Smooth muscle cell of the brain vasculature (primary cell): ENCODE measurements at places on chromosomes 6 and 20.

- peak; percentile 43 for DNase-seq
Measured at GRCh38 chr6:149855040-149855654, 9.0 kb downstream of the LRP11 start.

- no peak for DNase-seq
Measured at GRCh38 chr20:40948465-40949267, 80.0 kb upstream of the TOP1 start.

- no peak for DNase-seq
Measured at GRCh38 chr6:100217225-100218012, 223.4 kb upstream of the MCHR2 start.

DNA sequence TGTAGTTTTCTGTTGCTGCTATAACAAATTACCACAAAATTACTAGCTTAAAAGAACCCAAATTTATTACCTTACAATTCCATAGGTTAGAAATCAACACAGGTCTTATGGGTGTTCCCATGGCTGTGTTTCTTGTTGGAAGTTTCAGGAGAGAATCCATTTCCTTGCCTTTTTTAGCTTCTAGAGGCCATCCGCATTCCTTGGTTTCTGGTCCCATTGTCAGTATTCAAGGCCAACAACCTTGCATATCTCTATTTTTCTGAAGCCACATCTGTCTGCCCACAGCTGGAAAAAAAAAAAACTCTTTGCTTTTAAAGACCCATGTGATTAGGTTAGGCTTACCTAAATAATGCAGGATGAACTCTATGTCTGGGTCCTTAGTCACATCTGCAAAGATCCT, 129.7 kb upstream of the SAMD5 start:
- no peak for DNase-seq

GRCh38 chr6:151445482-151445881, 6.4 kb downstream of the RMND1 start:
- no peak for DNase-seq

DNA sequence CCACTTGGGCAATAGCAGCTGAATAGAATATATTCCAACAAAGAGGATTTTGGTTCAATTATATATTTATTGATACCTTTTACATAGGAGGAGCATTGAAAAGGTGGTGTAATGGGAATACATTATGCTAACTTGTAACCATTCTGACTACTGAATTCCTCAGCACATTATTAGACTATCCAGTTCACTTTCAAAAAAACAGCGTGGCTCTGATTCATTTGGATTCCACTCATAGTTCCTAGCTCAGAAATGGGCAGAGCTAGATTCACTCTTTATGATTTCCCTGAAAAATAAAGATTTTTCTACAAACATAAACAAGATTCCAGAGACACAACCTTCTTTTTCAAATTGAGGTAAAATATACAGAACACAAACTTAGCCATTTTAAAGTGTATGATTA, 9.2 kb upstream of the TRERF1 start:
- DNase-seq, result no peak

DNA sequence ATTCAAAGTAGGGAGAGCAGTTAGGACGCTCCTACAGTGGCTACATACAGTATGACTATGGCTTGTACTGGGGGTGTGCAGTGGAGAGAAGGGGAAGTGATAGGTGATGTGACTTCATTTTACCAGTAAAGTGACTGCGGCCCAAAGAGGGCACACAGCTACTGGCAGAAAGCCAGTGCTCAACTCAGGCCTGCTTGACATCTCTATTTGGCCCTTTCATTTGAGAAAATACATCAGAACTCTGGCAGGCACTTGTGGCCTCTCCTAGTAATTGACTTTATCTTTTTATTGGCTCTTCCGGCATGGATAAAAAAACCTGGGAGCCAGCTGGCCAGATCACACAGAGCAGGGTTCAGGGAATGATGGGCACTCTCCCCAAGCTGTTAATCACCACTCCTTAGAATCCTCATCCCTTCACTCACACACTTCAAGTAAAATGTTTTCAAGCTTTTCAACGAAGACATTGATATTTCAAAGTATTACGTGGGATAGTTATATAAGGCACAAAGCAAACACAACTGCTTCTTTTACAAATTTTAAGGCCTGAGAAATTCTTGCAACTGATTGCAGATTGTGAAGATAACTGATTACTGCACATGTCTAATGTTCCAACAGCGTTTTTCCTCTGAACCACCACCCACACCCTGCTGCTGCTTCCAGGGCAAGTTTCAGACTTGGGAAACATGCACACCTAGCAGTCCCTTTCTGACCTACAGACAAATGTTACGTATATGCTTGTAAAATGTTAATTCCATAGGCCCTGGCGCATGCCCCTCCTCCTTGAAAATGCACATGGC, 73.5 kb downstream of the TNFRSF21 start:
- no peak for DNase-seq

DNA sequence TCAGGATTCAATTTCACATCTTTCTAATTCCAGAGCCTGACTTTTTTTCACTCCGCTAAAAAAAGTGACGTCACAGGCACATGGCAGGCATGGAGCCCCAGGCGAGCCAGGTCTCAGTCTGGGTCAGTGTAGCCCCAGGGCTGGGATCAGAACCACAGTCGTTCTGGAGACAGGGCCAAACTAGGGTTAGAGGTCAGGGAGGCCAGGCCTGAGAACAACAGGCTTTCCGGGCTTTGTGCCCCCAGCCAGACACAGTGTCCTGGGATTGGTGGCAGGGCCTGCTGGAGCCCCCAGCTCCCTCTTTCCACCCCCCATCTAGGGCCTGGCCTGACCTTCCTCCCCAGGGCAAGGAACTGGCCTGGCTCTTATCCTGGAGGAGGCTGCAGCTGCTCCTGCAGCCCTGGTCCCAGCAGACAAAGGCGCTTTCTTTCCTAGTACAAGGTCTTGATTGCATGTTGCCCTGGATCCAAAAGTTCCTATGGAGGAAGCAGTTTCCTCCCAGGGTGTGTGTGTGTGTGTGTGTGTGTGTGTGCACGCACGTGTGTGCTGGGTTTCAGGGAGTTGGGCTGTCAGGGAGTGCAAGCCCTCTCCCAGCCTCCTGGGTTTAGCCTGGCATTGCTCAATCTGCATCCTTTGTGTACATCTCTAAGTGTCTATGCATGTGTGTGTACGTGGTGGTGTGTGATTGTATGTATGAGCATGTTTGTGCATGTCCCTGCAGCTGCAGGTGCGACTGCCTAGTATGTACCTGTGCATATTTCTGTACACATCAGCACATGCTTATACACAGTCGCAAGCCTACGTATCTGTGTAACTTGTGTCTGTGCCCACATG, 26.5 kb upstream of the EMILIN3 start:
- DNase-seq, result no peak

DNA sequence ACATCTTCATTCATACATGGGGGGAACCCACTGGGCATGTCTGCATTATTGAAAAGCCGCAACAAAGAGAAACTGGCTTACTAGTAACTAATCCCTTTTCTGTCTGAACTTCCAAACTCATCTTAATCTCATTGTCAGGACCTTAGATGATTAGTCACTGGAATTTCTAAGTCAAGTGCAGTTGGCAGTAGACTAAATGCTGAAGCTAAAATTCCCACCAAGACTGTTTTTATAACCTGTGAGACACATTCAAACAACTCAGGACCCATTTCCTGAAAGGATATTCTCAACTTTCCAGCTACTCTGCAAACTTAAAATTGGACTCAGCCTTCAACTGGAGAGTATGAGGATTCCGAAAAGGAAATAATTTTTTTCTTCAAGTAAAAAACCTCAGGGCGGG, 94.8 kb upstream of the SCAF8 start:
- DNase-seq, result no peak

- no peak for DNase-seq
Measured at GRCh38 chr20:36173451-36173933, 19.0 kb downstream of the EPB41L1 start.

GRCh38 chr6:15926256-15926655, 202.6 kb upstream of the MYLIP start:
- DNase-seq, result no peak

DNA sequence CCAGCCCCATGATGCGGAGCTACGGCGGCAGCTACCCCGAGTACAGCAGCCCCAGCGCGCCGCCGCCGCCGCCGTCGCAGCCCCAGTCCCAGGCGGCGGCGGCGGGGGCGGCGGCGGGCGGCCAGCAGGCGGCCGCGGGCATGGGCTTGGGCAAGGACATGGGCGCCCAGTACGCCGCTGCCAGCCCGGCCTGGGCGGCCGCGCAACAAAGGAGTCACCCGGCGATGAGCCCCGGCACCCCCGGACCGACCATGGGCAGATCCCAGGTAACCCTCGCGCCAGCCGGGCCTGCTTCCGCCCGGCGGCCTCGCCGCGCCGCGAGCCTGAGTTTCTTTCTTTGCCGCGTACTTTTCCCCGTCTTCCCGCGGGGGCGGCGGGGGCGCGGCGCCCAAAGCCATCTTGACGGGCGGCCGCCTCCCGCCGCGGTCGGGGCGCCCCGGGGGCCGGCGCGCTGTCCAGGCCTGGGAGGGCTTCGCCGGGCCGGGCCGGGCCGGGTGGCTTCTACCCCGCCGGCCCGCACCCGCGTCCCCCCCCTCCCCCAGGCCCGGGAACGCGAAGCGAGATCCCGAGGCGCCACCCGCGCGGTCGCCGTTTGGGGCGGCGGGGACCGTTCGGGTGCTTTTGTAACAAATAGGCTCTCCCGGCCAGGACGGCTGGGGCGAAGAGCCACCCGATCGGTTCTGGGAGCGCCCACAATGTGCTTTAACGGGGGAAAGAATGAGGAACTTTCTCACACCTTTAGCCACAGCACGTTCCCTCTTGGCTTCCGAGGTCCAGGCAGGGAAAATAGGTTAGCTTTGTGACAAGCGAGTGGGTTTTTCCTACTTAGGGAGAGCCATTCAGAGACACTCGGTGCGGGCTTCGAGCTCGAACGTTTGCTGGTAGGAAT, 2.3 kb downstream of the ARID1B start:
- no peak for DNase-seq

GRCh38 chr6:148491638-148492251, 149.1 kb downstream of the SASH1 start:
- DNase-seq, result no peak

GRCh38 chr6:137487181-137487868, 6.9 kb downstream of the OLIG3 start:
- no peak for DNase-seq

DNA sequence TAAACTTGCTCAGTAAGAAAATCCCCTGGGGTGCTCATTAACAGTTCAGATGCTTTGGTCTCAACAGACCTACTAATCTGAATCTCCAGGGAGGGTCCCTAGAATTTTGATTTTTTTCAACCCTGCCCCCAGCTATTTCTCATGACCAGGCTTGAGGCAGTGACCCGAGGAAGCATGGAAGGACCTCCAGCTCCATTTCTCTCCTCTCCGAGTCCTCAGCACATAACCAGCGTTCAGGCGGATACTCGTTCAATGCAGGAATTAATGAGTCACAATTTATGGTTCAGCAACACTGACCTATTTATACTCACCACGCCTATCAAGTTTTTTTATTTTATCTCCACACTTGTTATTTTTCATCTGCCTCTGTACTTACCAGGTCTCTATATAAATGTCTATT, 369.2 kb upstream of the CDH4 start:
- DNase-seq, result no peak

- DNase-seq, result no peak
Measured at GRCh38 chr6:38976801-38977500, 71.6 kb upstream of the GLP1R start.

- DNase-seq, result no peak
Measured at GRCh38 chr20:63068711-63069367, 62.1 kb upstream of the BHLHE23 start.

DNA sequence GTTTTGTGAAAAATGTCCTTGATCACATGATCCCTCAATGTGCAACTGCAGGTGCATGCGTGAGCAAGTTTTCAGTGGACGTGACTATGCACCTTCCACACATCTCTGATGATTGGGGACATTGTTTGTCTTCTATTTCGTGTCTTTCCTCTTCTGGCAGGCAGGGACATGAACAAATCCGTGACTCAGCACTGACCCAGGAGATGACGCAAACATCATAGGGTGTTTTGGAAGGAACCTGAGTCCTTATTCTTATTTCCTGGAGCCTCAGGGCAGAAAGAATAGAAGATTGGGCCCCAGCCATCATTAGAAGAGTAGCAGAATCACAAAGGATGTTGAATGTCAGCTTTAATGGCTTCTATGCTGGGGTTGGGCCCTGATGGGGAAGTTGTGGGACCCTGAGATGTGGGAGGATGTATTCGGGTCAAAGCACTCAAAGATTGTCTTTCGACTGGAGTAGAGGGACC, 11.9 kb upstream of the SIRPD start:
- no peak for DNase-seq

- DNase-seq, result no peak
Measured at GRCh38 chr6:18047406-18047805, 60.0 kb upstream of the KIF13A start.

DNA sequence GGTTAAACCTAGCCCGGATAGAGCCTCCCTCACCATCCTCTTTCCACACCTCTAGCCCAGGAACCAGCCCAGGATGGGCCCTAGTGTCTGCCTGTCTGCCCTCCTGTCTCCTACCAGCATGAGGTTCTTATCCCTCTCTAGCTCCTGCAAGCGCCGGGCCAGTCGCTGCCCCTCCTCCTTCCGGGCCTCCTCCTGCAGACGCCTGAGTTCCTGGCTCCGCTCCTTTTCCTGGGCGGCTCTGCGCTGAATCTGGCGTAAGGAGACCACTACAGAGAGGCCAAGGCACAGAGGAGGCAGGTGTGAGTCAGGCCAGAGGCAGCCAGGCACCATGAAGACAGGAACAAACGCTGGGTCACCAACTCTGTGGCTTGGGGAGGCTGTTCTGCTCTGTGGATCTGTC, 4.3 kb upstream of the PSORS1C2 start:
- no peak for DNase-seq

DNA sequence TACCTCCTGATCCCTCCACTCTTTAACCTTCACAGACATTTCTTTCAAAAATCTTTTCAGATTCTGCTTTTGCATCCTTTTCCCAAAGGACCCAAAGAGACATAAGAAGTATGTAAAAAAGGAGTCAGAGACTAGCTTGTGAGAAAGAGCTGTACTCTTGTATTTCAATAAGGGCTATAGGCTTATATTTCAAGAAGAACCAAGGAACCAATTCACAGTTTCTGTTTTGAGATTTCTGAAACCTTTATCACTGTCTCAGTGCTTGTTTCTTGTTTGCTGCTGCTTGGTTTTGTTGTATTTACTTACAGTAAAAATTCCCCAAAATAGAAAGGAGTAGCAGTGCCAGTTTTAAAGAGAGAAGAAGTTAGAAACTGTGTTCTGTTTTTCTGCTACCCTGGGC, 461.6 kb upstream of the ID4 start:
- DNase-seq, result no peak

DNA sequence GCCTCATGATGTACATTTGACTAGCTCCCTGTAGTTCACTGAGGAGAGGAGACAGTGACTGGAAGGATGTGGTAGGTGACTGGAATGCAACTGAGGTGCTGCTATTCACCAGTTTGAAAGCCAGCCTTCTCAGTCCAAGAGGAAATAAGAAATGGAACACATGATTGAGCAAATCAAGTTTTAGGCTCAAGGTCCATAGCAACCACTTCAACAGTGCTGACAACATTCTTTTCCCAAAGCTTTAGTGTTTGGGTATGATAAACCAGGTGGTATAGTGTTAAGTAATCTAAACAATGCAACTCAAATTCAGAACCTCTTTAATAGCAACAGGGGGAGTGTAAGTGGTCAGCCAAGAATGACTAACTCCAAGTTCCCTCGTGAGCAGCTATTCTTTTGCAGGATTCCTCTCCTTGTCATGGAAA, 9.2 kb downstream of the ZHX3 start:
- DNase-seq, result no peak

DNA sequence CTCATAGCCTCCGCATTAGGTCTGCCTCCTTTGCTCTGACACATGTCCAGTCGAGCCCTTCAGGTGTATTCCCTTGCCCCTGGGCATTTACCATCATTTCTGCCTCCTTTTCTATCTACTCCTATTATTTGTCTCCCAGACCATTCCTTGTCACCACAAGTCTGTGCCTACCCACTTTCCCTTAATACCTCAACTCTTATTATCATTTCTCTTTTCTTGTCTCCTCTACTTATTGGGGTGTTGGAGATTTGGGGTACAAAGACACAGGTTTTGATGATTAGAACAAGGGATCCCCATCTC, 1.4 kb downstream of the SYNGAP1 start:
- no peak for DNase-seq
